ENCODE measurements at places on chromosomes 4 and X.

GRCh38 chrX:69615779-69616456 lies at the start of gene EDA:
Gene EDA, plus strand, starts transcription at chrX:69616113.
- peak; percentile 41 for DNase-seq

- DNase-seq, result no peak
Observed at GRCh38 chr4:10526429-10527222, 69.4 kb upstream of the ZNF518B start.

GRCh38 chrX:95218976-95219375 lies 1465.7 kb upstream of the DIAPH2 start:
- no peak for DNase-seq

GRCh38 chr4:128810331-128810870 lies 901 bp downstream of the JADE1 start:
- DNase-seq, result no peak

DNA sequence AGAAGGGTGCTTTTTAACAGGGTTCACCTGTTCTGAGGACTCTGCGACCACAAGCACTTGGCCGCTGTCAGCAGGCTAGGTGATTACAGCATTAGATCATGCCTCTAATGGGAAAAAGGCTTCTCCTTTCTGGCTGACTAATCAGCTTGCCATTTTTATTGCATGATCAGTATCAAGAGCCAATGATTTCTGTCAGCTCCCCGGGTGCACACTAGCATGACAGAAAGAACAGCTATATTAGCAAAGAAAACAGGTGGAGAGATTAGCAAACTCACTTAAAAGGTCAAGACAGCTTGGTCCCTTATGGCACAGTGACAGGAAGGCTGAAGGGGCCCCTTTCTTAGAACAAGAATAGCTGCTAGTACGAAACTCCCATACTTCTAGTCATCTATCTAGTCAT lies 170.0 kb downstream of the SMIM20 start:
- DNase-seq, result peak; percentile 42

DNA sequence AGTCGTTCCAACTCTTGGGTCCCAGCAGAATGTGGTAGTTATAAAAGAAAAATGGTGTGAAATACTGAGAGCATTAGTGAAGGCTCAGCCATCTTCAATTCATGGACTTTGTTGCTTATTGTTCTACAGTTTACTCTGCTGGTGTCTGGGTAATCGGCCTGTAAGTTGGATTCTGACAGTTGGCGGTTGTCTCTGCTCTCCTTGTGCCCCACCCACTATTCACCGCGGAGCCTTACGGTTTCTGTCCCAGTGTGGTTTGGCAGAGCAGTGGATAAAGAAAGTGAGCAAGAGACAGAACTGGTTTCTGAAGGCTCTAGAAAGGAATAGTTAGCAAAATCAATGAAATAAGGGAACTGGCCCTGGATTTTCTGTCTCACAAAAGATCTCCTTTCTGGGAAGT lies 9.1 kb downstream of the LONRF3 start:
- DNase-seq, result no peak

DNA sequence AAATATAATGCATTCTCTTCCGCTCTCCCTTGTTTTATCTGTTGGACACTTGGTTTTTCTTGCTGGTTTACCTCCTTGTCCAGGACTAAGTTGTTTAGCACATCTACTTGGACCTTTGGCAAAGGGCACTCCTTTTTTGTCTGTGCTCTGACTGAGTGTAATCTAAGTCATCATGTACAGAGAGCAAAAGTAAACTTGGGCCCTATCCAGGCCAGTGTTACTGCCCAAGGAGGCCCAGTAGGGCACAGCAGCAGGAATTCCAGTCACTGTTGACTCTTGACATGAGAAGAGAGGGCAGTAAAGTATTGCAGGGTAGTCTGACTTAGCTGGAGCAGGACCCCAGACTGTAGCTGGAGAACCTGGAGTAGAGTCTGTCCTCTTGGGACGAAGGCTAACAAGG lies 445.5 kb downstream of the ZIC3 start:
- DNase-seq, result no peak

DNA sequence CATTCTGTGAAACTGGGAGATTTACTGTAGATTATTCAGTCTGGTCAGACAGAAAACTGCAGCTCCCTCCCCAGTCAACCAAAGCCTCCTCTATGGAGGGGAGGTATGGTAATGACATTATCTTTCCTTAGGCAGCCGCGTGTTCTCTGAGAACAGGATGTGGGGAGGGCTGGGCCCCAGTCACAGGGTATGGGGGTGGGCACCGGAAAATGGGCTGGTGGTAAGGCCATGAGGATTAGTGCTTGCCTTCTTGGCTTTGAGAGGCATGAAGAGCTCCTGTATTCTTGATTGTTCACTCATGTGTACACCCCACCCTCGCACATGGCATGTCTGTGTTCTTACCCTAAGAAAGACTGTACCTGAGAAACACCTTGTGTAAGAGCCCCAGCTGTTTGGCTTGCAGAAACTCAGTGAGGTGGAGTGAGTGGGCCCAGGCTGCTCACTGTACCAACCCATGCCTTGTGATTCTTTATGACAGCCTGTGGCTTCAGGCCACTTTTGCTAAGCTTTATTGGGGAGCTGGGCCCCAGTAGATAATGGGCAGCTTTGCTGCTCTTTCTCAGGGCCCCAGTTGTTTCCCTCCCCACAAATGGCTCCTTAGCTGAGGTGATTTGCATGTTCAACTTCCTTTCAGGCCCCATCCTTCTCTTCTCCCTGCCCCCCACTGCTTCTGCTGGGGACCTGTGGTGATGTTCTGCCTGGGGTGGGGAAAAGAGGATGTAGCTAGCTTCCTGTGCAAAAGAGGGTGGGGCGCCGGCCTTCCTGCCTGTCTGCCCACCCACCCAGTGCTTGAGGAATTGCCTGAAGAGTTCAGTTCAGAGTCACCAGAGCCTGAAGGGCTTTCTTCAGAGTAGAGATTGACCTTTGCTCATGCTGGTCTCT lies 30.7 kb downstream of the MSN start:
- peak; percentile 72 for DNase-seq

GRCh38 chr4:82652062-82652461 lies 90.3 kb upstream of the TMEM150C start:
- no peak for DNase-seq

GRCh38 chr4:152245680-152246079 lies 290.2 kb downstream of the FBXW7 start:
- no peak for DNase-seq

- DNase-seq, result no peak
Observed at GRCh38 chr4:27463816-27464215, 603.2 kb downstream of the STIM2 start.

DNA sequence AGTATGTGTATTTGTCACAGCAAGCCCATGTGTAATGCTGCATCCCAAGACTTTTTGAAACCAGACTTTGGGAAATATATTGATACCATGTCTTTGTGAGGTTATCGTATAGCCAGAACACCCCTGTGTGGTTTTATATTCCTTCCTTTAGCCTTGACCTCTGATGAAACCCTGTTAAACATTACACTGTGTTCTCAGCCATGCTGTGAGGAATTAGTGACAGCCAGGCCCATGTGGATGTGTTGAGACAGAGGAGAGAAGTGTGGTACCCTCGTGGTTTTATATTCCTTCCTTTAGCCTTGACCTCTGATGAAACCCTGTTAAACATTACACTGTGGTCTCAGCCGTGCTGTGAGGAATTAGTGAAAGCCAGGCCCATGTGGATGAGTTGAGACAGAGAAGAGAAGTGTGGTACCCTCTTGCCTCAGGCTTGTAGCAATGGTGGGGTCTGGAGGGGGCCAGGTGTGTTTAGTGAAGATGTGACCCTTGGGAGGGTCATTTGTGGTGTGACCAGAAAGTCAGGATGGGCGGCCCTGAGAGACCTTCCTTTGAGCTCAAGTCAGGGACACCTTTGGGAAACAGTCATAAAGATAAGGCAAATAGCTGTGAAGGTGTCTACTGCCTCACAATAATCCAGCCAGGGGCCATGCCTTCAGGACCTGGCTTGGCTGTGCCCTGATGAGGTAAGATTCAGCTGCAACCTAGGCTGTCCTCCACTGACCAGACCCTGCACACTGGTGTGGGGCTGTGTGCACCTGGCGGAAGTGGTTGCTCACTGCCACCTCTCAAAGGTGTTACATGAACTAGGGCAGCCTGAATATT lies 110.0 kb downstream of the IRF2 start:
- no peak for DNase-seq

DNA sequence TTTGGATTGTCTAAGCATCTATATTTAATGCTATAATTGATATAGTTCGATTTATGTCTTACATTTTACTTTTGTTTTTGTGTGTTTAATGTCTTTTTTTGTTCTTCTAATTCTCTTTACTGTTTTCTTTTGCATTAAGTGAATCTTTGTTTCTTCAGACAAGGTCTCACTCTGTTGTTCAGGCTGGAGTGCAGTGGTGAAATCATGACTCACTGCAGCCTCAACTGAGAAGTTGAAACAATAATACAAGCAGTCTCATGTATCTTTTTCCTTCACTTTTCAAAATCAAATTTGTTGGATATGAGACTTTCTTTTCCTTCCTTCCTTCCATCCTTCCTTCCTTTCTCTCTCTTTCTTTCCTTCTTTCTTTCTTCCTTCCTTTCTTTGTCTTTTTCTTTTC lies 1401.6 kb downstream of the ADGRL3 start:
- DNase-seq, result no peak

DNA sequence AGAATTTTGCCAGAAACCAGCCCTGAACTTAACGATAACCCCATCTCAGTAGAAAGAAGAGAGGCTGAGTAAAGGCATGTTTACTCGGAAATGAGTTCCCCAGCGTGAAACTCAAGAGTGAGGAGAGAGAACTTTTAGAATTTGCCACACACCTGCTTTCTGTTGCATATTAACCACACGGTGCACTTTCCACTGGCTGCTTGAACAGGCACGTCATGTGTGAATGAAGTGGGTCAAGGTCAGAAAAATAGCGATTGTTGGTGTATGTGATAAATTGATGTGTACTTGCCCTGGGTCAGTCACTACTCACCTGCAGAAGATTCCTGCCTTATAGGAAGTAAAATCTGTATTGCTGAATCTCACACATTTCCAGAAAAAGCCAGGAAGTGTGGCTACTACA lies 395.7 kb downstream of the TRIML1 start:
- DNase-seq, result no peak
